ENCODE measurements at places on chromosomes 4 and X.

DNA sequence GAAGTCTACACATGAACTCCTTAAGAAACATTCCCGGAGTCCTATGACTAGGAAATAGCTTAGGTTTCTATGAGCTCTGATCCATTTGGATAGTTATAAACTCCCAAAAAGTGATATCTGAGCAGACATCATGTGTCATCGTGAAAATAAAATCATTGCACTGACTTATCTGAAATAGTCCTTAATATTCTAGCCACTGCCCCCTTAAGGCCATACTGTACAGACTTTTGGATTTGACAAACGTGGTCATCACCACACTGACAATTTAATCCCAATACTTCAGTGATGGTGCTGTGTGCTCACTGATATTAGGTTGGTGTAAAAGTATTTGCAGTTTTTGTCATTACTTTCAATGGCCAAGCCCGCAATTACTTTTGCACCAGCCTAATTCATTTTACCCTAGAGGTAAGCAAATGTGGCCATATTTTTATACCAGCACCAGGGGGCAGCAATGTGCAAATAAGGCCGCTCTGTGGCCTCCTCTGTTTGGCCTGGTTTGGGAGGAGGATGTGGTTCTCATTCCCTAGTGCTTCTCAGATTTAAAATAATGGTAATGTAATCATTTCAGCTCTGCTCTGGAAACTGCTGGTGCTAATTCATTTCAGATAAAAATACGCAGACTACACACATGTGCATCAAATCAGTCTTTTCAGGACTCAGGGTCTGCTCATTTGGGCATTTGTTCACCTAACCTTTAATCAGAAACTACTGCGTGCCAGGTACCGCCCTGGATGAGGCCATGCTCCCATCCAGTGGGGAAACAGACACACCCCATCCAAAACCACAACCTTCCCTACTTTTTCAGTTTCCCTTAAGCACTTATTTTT is 196.4 kb upstream of the C1QTNF7 start:
- peak; percentile 36 for DNase-seq

DNA sequence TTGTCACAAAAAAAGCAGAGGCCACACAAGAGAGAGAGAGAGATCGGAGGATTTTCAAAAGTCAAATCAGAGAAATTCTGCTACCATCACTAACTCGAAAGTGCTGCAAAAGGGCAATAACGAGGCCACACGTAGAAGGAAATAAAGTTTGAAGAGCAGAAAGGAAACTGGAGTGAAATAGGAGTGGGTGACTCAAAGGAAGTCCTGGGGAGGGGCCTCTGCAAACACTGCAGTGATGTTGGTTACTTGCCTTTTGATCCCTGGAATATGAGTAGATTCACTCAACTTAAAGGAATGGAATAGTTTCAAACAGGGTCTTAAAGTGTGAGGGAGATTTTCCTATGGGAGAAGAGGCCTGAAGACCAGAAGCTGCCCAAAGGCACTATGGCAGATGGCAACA is 663.4 kb upstream of the LCORL start:
- no peak for DNase-seq

DNA sequence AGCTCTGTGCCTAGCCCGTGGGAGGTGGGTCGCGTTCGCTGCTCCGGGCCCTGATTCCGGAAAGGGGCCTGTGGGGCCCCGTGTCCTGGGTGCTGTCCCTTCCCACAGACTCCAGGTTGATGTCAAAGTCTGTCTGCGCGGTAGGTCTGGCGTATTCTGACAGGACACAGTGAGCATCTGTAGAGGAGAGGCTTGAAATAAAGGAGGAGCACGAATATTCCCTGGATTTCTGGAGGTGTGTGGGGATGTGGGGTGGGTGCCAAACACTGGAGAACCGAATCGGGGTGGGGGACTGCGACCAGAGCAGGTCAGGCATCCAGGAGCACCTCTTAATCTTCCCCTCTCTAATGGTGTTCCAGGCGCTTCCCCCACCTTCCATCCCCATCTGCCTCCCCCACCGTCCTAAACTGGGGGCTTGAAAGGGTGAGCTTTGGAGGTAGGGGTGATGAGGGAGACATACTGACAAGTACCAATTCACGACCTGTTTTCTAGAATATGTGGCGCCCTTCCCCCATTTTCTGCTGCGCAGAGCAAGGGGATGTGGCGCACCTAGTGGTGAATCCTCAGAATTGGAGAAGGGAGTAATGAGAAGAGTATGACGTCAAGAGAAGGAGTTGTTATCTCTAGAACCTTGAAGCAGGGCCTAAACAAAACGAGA is 877 bp downstream of the GPRASP1 start:
- no peak for DNase-seq

- no peak for DNase-seq
These were observed 243.0 kb upstream of the FSTL5 start for GRCh38 chr4:162406637-162407365.
